NCI-H774 (cell line): ENCODE measurements at places on chromosomes 11 and 22.

- DNase-seq = no peak
Measured at GRCh38 chr22:32342977-32343376, 14.7 kb upstream of the RFPL3 start.

GRCh38 chr11:7673724-7674434 lies 579 bp upstream of the CYB5R2 start:
- DNase-seq = peak; percentile 40

GRCh38 chr11:65452806-65453490 lies 30.4 kb downstream of the NEAT1 start:
- DNase-seq = peak; percentile 44

- no peak for DNase-seq
Measured at GRCh38 chr11:94449029-94449428, 44.6 kb downstream of the MRE11 start.

DNA sequence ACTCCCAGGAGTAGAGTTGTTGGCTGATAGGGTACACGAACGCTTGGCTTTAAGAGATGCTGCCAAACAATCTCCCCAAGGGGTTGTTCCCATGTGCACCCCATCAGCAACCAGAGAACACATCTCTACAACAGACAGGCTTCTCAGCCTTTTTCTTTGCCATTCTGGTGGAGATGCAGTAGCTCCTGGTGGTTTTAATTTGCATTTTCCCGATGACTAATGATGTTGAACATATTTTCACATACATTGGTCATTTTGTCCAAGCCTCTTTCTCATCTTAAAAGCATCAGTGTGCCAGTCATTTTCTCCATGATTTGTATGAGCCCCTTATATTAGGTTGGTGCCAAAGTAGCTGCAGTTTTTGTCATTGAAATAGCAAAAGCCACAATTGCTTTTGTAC lies 21.8 kb downstream of the DHCR7 start:
- DNase-seq = no peak

- no peak for DNase-seq
Measured at GRCh38 chr11:120178561-120179056, 32.2 kb upstream of the OAF start.

GRCh38 chr22:20587206-20587958 lies 80.0 kb downstream of the MED15 start:
- no peak for DNase-seq

- DNase-seq = no peak
Measured at GRCh38 chr11:47359586-47359985, 7.1 kb upstream of the MYBPC3 start.

DNA sequence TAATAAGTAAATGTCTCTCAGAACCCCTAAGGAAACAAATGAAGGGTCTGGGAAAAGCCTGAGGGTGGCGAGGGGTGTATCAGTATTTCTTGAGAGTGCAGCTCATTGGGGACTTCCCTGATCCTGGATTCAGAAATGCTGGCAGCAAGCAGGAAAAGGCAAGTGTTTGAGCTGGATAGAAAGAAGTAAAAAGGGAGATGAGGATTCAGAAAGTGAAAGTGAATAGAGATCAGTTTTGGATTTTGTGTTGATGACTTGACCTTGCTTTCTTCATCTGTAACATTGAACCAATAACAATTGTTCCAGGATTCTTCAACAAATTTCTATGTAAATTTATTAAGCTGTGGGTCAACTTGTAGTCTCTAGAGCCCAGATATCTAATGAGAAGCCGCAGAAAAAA lies 66.9 kb upstream of the CTSC start:
- DNase-seq = no peak

DNA sequence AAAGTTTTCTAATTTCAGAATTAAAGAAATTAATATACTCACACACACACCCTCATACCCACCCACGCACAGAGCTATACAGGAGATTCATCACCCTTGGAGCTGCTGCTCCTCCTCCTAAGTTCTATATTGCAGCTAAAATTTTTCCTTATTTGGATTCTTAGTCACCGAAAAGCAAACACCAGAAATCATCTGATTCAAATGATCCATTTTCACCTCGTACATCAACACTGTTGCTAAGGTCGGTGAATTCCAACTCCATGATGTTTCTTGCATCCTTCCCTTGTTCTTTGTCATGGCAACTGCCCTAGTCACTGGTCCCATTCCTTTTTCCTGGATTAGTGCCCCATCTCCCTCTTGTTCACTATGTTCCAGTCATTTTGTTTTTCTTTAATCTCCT lies 286.2 kb downstream of the GRM5 start:
- DNase-seq = no peak

DNA sequence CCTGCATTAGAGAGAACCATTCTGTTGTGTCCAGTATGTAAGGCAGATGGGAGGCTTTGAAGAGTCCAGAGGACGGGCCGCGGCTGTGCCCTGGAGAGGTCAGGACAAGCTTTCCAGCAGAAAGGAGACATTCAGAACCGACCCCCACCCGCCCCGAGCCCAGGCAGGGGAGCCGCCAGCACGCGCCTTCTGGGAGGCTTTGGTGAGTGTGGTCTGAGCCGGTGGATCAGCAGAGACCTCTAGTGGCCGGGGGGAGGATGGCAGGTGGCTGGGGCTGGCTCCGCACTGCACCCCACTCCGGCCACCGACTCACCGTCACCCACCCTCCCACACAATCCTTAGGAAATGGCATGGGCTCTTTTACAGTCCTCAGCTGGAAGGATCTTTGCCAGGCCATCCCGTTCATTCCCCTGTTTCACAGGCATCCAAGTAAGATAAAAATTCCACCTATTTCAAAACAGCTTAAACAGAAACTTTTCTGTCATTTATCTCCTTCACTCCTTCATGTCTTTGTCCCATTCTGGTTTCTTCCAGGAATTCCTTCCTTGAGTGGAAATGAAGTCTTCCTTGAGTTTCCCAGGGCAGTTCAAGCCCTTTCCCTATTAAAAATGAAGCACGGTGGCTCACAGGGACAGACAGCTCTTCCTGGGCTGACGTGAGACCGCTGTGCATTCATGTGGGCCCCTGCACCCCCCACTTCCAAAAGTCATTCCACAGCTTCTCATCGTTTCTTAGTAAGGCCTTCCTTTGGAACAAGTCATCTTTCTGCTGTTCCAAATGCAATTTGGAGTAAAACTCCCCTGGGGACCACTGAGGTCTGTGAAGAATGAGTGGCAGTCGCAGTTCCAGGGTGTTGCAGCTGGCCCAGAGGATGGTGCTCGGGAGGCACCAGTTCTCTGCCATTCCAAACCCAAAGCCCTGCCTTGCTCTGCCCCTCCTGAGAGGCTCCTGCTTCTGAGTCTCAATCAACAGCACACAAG lies 91.0 kb downstream of the FEZ1 start:
- peak; percentile 5 for DNase-seq

DNA sequence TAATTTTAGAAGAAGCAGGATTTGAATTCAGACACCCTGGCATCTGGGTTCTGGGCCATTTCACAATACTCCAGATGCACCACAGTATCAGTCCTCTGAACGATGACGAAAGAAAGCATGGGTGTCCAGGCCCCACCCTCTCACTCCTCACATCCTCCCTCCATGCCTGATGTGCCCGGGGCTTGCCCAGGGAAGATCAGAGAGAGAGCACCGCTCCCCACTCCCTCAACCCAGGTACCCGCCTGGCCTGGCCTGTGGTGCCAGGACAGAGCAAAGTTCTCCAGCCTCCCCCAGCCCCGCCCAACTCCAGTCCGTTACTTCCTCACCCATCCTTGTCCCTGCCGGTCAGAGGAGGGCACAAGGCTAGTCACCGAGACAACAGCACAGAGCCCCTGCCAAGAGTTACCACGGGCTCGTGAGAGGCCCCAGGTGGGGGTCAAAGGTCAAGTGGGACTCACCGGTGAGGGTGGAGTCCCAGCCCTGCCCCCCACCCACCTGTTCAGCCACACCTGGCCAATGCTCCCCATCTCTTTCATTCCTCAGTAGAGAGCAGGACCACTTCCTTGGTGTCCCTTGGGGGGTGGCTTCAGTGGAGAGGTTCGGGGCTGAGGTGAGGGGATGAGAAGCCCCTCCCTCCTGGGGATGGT lies 8.1 kb downstream of the BCL9L start:
- no peak for DNase-seq

- no peak for DNase-seq
Measured at GRCh38 chr11:80240245-80240644, 799.4 kb upstream of the TENM4 start.
